ENCODE measurements at places on chromosomes 13 and 19.

GRCh38 chr13:41122838-41123237 lies 9.8 kb downstream of the KBTBD6 start:
- DNase-seq, result no peak

GRCh38 chr13:56932104-56932503 lies 208.6 kb upstream of the PRR20A start:
- DNase-seq, result no peak

DNA sequence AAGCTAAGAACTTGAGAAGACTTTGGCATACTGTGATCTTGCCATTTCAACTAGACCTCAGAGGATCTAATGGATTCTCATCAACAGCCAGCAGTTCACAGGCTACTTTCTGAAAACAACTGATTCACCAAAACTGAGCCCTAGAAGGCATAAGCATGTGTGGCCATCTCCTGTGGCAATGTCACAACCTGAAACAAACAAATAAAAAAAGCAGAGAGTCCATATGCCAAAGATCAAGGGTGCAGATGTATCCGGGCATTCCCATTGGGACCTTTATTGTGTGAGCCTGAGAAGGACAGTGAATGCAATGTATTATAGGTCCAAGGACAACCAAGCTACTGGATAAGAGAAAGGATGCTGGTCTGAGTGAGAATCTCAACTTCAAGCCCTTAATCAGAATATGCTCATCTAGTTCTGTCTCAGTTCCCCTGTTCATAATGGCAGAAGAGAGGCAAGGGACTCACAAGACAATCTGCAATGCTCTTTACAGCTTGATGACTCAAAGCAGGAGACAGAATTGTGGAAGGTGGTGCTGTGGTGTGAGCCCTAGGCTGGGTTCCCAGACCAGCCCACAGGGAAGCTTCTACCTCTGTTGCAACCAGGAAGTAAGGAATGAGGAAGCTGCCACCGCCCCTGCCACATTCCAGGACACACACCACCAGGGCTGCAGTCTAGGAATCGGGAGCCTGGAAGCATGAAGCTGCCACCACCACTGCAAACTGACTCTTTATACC lies 133.7 kb downstream of the RAP2A start:
- DNase-seq, result no peak

DNA sequence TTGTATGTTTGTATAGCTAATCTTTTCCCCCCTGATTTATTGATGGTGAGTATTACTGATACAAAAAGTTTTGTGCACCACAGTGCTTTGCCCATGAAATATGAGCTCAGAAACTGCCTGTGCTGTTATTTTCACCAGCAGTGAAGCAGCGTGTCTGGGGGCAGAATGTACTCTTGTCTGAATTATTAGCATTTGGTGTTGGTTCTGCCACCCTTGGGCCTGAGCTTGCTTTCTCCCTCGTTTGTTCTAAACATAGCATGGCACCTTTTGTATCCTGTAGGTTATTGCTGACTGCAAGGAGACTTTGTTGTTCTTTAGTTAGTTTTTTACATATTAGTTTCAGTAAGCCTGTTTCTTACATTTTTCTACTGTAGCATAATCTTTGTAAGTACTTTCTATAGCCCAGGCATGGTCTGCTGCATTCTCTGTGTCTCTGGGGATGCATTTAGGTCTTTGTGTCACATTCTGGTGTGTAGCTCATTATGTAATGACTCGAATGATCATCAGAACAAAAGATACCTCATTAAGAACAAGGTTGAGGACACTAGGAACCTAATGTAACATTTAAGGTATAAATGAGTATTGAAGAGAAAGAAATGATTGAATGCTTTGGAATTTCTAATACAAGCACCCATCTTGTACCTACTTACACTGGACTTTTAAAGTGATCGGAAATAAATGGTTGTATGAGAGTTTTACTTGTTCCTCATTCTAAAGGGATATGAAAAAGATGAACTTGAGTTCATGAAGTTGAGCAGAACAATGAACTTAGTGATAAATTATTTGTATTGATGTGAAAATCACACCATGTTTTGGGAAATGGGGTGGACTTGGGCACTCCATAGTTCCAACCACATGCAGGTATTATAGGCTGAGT lies 50.3 kb upstream of the GPI start:
- no peak for DNase-seq

DNA sequence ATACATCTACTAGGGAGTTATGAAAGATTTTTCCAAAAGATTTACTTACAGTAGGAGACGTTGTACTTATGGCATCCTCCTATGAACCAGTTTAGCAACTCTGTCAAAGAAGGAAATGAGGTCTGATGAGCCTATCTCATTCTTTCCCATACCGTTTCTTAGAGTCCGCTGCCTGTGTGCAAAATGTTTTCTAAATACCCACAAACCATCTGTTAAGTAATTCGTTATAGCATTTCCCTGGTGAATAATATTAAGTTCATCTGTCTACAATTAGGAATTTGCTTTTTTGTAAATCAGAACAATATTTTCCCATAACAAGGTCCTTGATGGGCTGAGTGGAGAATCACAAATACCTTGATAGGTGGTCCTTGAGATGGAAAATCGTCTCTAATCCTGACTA lies 178.8 kb upstream of the TMTC4 start:
- no peak for DNase-seq

DNA sequence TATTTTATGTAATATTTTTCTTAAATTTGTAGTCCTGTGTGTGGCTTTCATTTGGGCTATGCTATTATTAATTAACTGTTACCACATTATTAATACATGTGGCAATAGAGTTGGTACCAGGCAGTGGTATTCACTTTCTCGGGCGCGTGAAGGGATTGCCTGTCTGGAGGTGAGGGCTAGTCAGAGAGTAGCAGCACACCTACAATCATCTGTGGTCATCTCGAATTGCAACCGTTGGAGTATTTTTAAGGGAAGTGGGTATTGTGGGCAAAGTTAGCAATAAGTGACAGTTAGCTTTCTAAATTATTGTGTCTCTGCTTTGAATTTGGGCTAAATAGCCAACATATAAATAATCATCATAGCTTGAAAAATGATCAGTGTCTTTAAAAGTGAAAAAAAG lies 20.0 kb upstream of the GPR18 start:
- DNase-seq, result no peak

- no peak for DNase-seq
These were observed 47.2 kb upstream of the EPHX3 start for GRCh38 chr19:15279326-15279904.

- DNase-seq, result no peak
These were observed 656 bp downstream of the PCCA start for GRCh38 chr13:100089465-100090032.

DNA sequence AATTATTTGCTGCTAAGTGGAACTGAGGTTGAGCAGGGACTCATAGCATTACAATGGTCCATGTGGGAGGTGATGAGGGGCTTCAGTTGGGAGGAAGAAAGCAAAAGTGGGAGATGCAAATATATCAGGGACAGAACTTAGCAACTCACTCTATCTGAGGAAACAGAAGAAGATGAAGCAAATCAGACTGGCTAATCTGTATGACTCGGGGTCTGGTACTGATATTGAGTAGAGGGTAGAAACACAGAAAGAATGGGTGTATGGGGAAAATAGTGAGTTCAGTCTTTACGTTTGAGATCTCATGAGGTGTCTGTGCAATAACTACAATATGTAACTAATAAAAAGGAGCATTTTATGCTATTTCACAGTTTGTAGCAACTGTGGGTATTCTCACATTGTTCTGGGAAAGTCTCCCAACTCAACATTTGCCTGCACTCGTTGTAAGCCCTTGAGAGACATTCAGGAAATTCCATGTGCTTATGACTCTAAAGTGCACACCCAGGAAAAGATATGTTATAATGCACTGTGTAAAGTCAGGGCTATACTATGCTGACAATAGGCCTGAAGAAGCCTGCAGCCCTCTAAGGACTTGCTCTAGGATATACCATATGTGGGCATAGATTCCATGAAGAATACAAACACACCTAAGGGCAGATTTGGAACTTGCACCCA lies 183.5 kb downstream of the SPRY2 start:
- no peak for DNase-seq

GRCh38 chr13:59677966-59678814 lies 485.5 kb downstream of the DIAPH3 start:
- DNase-seq, result no peak

GRCh38 chr19:10961073-10961860 lies 437 bp downstream of the SMARCA4 start:
- DNase-seq, result no peak

Data from tibial artery (tissue), 4 donors.